T-helper 17 cell (primary cell): ENCODE measurements at places on chromosomes 1 and 21. TPM values are rescaled to one million over a fixed set of nuclear protein-coding genes. Genes with fewer than 3 reads are reported as not detected.

DNA sequence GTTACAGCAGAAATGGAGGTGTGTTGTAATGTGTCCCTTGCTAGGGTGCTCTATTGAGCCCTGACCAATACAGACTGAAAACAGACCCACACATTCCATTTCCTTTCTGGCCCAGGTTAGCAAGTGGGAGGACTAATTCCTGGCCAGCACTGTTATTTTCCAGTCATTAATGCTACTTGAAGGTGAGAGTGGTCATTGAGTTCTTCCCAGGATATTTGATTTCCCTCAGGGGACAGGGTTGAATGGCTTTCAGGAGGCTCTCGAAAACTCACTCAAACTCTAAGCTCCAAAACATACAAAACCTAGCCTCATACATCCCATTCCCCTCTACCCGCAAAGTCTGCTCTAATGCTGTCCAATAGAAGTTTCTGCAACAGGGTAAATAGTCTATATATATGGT lies 6.2 kb downstream of the LRRC52 start:
- no peak overlapping the region for H3K4me3 ChIP-seq
- no peak for DNase-seq
- peaks cover 2% of the 10 kb centered on the region for H3K36me3 ChIP-seq
- H3K27me3 ChIP-seq: peaks cover 57% of the 10 kb centered on the region
- H3K4me1 ChIP-seq: no peaks in the 10 kb centered on the region
- H3K27ac ChIP-seq: no peak overlapping the region

- no peaks in the 10 kb centered on the region for H3K36me3 ChIP-seq
- no peaks in the 10 kb centered on the region for H3K27me3 ChIP-seq
- DNase-seq: no peak
- no peak overlapping the region for H3K4me3 ChIP-seq
These were observed 17.6 kb upstream of the RGS1 start for GRCh38 chr1:192557841-192558595.

DNA sequence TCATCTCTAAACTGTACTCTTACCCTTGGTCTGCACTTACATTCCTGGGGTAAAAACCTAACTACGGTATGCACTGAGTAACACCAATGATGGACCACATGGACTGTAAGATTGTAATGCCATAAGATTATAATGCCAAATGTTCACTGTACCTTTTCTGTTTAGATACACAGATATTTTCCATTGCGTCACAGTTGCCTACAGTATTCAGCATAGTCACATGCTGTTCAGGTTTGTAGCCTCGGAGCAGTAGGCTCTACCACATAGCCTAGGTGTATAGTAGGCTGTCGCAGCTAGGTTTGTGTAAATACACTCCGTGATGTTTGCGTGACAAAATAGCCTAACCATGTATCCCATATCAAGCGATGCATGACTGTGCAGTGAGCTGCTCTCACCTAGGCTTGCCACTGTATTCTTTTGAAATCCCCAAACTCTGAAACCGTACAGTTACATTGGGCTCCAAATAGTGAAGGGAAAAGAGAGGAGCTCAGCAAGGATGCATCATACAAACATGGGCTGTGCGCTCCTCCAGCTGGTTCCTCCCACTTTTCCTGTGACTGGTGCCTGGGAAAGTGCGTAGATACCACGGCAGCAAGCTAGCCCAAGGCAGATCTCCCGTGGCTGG lies 35.2 kb downstream of the CFAP57 start:
- peaks cover 4% of the 10 kb centered on the region for H3K36me3 ChIP-seq
- H3K27me3 ChIP-seq: peaks cover 28% of the 10 kb centered on the region
- H3K4me3 ChIP-seq: no peak overlapping the region
- H3K27ac ChIP-seq: no peak overlapping the region
- no peak for DNase-seq

DNA sequence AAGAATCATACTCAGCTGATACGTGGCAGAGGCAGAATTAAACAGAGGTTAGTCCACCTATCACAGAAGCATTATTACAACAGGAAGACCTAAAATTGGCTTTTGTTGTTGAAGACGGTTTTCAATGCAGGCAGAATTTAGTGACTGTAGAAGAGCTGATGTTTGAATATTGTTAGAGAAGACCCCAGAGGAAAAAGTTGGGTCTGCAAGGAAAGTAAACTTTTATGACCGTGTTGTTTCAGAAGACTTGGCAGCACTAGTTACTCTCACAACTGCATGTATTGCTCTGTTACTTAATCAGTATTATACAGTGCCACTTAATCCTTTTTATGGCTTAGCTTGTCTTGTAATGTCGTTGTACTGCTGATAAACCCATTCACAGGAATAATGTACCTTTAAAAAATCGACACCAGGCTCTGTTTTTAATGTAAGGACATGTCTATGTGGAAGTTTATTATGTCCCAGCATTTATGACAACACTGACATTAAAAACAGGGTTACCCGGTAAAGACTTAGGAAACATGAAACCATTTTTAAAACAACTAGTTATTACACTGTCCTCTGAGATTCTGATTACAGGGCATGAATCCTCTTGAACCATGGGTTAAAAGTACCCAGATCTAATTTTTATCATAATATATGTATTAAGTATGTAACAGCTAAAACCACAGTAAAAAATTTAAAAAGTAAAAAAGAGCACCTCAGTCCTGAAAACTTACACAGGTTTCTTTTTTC lies 235.4 kb downstream of the TTLL7 start:
- H3K36me3 ChIP-seq: peaks cover 3% of the 10 kb centered on the region
- H3K27me3 ChIP-seq: peaks cover 12% of the 10 kb centered on the region
- H3K4me1 ChIP-seq: peaks cover 4% of the 10 kb centered on the region

- H3K36me3 ChIP-seq: peaks cover 4% of the 10 kb centered on the region
- peaks cover 52% of the 10 kb centered on the region for H3K27me3 ChIP-seq
- peak overlapping the region; percentile 74 for H3K4me3 ChIP-seq
- H3K27ac ChIP-seq: peak overlapping the region; percentile 76
These were observed 42.8 kb upstream of the DMBX1 start for GRCh38 chr1:46446646-46447498.

GRCh38 chr1:30420519-30421050 lies 302.8 kb downstream of the MATN1 start:
- no peak overlapping the region for H3K27ac ChIP-seq
- H3K4me3 ChIP-seq: no peak overlapping the region
- no peaks in the 10 kb centered on the region for H3K4me1 ChIP-seq
- H3K36me3 ChIP-seq: peaks cover under 1% of the 10 kb centered on the region

GRCh38 chr1:87314091-87314490 lies 14.6 kb upstream of the LMO4 start:
- peaks cover 7% of the 10 kb centered on the region for H3K4me1 ChIP-seq
- DNase-seq: no peak
- H3K27ac ChIP-seq: no peak overlapping the region
- peaks cover 2% of the 10 kb centered on the region for H3K36me3 ChIP-seq

GRCh38 chr1:209720326-209720725 lies 15.7 kb downstream of the HSD11B1 start:
- peaks cover 9% of the 10 kb centered on the region for H3K36me3 ChIP-seq
- no peak overlapping the region for H3K4me3 ChIP-seq
- H3K27ac ChIP-seq: no peak overlapping the region
- no peak for DNase-seq

DNA sequence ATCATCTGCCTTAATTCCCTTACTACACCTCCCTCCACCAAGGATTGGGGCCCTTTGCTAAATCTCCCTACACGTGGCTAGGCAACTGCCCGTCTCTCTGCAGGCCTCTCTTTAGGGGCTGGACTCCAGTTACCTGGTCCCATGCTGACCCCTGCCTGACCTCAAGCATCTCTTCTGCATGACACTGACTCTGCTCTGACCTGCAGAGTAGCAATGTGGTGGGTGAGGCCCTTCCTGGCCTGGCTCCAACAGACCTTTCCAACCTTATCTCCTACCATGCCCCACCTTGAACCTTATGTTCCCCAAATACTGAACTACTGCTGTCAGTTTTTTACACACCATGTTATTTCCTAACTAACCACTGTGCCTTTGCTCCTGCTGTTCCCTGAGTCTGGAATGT lies 45.9 kb upstream of the EPS15 start:
- H3K27me3 ChIP-seq: no peaks in the 10 kb centered on the region
- H3K36me3 ChIP-seq: no peaks in the 10 kb centered on the region
- no peak for DNase-seq
- H3K27ac ChIP-seq: no peak overlapping the region
- H3K4me1 ChIP-seq: peaks cover 21% of the 10 kb centered on the region

- DNase-seq: no peak
- H3K36me3 ChIP-seq: peaks cover 10% of the 10 kb centered on the region
These were observed 42.7 kb downstream of the EBNA1BP2 start for GRCh38 chr1:43129426-43129825.

GRCh38 chr1:27074175-27074780 lies 61.6 kb upstream of the TENT5B start:
- H3K27me3 ChIP-seq: peaks cover 9% of the 10 kb centered on the region
- no peak overlapping the region for H3K27ac ChIP-seq
- no peak for DNase-seq

GRCh38 chr1:154407198-154408091 lies 2.3 kb downstream of the IL6R start:
- peaks cover 65% of the 10 kb centered on the region for H3K4me1 ChIP-seq
- peak overlapping the region; percentile 98 for H3K27ac ChIP-seq
- no peak for DNase-seq

DNA sequence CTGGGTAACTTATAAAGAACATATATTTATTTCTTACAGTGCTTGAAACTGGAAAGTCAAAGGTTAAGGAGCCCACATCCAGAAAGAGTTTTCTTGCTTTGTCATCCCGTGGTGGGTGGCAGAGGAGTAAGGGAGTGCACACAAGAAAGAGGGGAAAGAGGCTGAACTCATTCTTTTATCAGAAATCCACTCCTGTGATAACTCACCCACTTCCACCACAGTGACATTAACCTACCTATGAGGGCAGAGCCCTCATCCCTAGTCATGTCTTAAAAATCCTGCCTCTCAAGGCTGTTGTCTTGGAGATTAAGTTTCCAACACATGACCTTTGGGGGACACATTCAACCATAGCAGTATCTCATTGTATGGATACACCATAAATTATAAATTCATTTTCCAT lies 32.5 kb upstream of the RGS4 start:
- H3K27me3 ChIP-seq: no peaks in the 10 kb centered on the region
- no peaks in the 10 kb centered on the region for H3K4me1 ChIP-seq
- no peaks in the 10 kb centered on the region for H3K36me3 ChIP-seq
- DNase-seq: no peak
- no peak overlapping the region for H3K27ac ChIP-seq
- no peak overlapping the region for H3K4me3 ChIP-seq

GRCh38 chr1:78096017-78096416 lies 50.3 kb downstream of the GIPC2 start:
- H3K27me3 ChIP-seq: peaks cover 31% of the 10 kb centered on the region
- H3K4me1 ChIP-seq: no peaks in the 10 kb centered on the region
- no peak overlapping the region for H3K4me3 ChIP-seq
- no peak overlapping the region for H3K27ac ChIP-seq
- DNase-seq: no peak

DNA sequence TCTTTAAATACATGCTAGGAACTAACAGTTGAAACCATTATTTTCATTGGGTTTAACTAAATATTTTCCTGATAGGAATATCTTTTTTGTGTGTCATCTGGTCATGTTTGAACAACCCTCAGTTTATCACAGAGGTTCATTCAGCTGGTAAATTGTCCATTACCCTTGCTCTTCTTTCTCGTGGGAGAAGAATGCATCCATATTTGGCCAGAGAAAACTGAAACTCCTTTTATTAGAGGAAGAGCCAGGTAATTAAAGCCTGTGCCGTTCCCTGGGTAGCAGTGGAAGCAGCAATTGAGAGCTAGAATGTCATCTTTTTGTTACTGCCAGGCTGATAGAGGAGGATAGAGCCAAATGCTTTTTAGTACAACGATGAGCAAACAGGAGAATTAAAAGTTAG lies 587.2 kb upstream of the ZRANB2 start:
- DNase-seq: no peak
- H3K36me3 ChIP-seq: no peaks in the 10 kb centered on the region
- no peaks in the 10 kb centered on the region for H3K27me3 ChIP-seq

- H3K27ac ChIP-seq: no peak overlapping the region
- DNase-seq: no peak
These were observed 41.3 kb upstream of the ARHGEF10L start for GRCh38 chr1:17498214-17498613.

DNA sequence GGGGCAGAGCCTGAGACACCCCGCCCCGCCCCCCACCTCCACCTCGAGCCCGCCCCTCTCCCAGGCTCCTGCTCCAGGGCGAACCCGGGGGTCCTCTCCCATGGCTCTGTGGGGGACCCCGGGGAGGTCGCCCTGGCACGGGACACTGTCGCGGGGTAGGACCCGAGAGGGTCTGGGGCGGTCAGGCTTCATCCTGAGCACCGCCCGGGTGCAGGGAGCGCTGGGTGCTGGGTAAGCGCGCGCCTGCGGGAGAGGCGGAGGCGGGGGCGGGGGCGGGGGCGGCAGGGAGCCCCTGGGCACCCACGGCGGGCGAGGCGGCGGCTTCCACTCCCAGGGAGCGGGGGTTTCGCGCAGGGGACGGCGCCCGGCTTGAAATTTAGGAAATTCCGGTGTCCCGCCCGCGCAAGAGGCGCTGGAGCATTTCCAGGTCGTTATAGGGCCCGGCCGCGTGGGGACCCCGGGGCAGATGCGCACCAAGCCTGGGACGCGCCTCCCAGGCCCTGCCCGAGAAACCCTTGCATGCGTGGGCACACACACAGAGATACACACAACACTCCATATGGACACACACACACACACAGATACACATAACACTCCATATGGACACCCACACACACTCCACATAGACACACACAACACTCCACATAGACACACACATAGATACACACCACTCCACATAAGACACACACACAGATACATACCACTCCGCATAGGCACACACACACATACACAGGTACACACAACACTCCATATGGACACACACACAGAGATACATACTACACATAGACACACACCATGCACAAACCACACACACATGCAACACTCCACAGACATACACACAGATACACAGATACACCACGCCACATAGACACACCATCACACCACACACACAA lies 48.7 kb upstream of the SLC19A1 start:
- H3K36me3 ChIP-seq: no peaks in the 10 kb centered on the region
- H3K4me1 ChIP-seq: peaks cover 17% of the 10 kb centered on the region
- H3K4me3 ChIP-seq: peak overlapping the region; percentile 63
- H3K27ac ChIP-seq: no peak overlapping the region
- no peaks in the 10 kb centered on the region for H3K27me3 ChIP-seq

DNA sequence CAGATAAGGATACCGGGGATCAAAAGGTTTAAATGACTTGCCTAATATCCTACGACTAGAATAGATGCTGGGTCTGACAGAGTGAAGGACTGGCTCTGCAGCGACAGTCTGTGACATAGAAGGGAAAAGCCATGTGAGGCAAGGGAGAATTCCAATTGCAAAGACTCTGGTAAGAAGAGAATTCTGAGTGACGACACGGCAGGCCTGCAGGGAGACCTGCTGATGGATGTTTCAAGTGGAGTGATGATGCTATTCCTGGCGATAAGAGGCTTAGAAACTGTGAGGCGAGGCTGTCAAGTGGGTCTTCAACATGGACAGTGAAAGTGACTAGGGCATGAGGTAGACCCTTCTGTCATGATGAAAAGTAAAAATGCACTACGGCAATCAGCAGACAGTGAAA lies 176.6 kb upstream of the PBX1 start:
- no peak overlapping the region for H3K4me3 ChIP-seq
- no peak for DNase-seq
- H3K27me3 ChIP-seq: no peaks in the 10 kb centered on the region
- H3K4me1 ChIP-seq: no peaks in the 10 kb centered on the region

The APOBEC4 gene
- total RNA-seq: not detected

The SLAMF9 gene
- total RNA-seq: not detected

The KRTAP13-2 gene
- total RNA-seq: not detected

The F3 gene
- total RNA-seq: 0.50 TPM

The SLC50A1 gene
- 27.8 TPM for total RNA-seq

The RCAN1 gene
- total RNA-seq: 3.2 TPM

The ATP1A4 gene
- total RNA-seq: 0.27 TPM
